OCI-M1 (cell line): ENCODE measurements at places on chromosomes 3 and 15.

GRCh38 chr15:42723068-42723467 is 13.9 kb downstream of the CDAN1 start:
- no peak for DNase-seq

GRCh38 chr15:64651601-64652191 is 123.7 kb downstream of the RBPMS2 start:
- no peak for DNase-seq

DNA sequence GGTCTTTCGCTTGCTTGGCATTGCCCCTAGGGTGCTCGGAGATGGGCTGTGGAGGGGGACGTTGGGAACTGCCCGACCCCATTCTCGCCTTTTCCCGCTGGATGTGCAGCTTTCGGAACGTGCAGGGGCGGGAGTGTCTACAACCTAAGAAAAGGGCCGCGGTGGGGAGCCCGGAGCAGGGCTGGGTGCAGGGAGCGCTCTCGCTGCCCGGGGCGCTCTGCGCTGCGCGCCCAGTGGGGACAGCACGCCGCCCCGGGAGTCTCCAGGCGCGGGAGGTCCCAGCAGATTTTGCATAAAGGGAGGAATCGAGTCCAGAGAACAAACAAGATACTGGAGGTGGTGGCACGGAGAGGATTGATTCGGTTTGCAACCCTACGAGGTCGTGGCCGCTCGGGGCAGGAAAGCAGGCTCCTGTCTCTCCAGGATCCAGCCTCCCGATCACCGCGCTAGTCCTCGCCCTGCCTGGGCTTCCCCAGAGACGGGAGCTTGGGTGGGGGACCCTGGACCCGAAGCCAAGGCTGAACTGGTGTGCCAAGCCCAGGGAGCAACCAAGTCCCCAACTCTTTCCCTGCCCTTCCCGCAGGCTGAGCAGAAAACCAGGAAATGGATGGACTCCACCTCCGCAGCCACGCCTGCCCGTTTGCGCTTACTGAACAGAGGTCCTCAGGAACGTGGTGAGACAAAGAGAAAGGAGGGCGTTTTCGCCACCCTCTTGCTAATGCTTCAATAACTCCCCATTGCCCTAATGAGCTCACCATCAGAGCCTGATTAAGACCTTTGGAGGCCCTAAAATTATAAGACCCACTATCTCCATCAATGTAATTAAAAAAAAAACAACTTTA is 59.7 kb downstream of the NOX5 start:
- peak; percentile 61 for DNase-seq

GRCh38 chr3:184196536-184196935 is 10.5 kb downstream of the ABCF3 start:
- no peak for DNase-seq

- no peak for DNase-seq
Observed at GRCh38 chr3:99474776-99475175, 163.6 kb upstream of the COL8A1 start.

- DNase-seq, result no peak
Observed at GRCh38 chr3:15266510-15267376, 60.7 kb downstream of the CAPN7 start.

DNA sequence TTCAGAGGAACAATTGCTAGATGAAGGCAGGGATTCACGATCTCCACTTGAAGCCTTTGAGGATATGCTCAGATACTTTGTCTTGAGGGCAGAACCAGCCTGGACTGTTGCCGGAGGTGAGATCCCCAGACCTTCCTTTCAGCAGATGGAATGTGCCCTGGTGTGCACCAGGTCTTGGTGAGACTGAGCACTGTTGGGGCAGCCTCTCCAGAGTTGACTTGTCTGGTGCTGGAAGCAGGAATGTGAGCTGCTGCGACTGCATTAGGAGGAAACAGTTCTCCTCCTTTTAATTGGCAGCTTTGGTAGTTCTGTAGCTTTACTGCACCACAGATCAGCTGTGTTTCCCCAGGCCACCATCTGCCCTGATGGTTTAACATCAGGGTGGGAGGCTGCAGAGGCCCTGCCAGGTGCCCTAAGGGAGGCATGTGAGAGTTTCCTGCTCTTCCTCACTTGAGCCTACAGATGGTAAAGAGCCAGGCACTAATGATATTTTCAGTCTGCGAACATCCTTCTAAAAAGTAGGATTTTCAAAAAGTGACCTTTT is 58.5 kb downstream of the CTDSPL start:
- DNase-seq, result no peak

GRCh38 chr15:99076555-99077308 is 28.1 kb upstream of the SYNM start:
- DNase-seq, result peak; percentile 81
